ENCODE measurements at places on chromosomes 5 and 9.
A peak's percentile ranks its signal among the peaks of the same experiment; 100 is the strongest.

DNA sequence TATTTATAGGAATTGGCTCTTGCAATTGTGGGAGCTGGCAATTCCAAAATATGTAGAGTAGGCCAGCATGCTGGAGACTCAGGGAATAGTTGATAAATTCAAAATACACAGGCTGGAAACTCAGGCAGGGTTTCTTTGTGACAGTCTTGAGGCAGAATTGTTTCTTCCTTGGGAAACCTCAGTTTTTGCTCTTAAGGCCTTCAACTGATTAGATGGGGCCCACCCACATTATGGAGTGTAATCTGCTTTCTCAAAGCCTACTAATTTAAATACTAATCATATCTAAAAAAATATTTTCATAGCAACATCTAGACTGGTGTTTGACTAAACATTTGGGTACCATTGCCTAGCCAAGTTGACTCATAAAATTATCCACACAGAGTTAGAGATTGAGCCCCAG, 27.6 kb downstream of the CWC27 start:
- DNase-seq = no peak

- DNase-seq = no peak
Observed at GRCh38 chr9:120561709-120562108, 18.3 kb downstream of the CDK5RAP2 start.

DNA sequence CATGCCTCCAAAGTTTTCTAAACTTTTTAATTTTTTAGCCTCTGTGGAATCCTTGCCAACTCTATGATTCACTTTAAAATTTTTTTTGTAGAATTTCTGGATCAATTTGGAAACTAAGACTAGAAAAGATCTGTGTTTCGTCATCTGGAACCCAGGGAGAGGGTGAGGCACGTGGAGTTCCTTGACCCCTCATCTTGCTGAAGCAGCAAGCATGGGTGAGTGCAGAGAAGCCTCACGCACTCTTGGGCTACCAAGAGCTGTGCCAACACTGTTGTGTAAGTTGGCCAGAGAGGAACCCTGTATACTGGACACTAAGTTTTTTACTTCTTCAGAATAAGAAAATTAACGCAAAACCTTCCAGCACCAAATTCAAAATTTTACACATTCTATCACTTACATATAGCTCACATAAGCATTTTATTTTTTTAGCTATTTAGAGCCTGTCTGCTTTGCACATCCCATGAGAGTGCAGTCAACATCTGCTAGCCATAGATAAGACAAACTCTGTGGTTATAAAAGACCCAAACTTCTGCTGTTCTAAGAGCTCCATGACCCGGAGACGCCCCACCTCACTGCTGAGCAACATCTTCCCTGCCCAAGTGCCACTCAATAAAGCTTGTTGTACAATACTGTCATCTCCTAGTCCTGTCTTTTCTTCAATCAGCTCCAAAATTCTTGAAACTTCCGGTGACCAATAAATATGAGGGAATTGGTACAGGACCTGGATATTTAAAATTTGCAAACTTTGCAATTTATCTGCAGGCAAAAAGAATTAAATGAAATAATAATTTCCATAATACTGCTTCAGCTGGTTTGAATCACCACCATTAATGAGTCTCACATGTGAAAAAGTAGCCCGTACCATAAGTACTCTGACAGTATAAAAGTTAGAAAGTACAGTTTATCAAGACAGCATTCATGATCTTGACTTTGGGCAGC, 69.7 kb upstream of the ADCY2 start:
- no peak for DNase-seq

- peak; percentile 38 for DNase-seq
Observed at GRCh38 chr9:347667-348292, 133.1 kb downstream of the DOCK8 start.

- no peak for DNase-seq
Observed at GRCh38 chr5:37791321-37791720, 48.5 kb downstream of the GDNF start.

DNA sequence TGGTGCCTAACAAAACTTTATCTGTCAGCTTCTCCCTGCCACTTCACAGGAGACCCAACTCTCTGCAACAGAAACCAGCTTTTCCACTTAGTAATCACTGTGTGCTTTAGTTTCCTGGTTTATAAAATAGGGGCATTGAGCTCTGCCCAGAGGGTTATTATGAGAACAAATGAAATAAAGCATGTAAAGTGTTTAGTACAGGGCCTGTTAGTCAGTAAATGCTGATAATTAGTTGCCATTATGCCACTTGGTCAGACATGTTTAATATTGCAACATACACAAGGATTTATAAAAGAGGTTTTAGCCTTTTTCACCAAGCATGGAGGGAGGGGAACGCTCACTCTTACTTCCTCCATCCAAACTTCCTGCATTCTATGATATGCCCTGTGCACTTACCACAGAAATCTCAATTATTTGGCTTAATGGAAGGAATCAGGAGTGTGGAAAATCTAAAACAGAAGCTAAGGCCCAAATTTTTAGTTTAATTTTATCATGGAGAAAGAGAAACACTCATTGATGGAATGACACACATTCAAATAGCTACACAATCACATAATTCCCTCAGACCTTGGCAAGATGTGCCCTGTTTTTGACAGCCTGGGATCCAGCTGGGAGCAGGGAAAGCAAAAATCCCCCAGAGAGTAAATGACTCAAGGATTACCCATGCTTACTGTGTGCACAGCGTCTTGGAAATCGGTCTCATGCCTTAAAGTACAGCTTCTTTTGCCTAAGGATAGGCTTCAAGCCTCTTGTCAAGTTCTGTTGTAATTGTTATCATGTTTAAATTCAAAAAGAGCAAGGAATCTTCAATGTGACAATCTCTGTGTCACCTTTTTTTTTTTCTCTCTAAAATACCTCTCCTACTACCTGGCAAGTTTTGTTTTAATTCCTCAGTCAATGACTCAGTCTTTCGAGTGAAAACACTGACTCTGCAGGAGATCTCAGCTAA, 34.0 kb downstream of the ZNF474 start:
- DNase-seq = peak; percentile 77

- no peak for DNase-seq
Observed at GRCh38 chr5:160525471-160526261, 104.0 kb downstream of the PTTG1 start.

DNA sequence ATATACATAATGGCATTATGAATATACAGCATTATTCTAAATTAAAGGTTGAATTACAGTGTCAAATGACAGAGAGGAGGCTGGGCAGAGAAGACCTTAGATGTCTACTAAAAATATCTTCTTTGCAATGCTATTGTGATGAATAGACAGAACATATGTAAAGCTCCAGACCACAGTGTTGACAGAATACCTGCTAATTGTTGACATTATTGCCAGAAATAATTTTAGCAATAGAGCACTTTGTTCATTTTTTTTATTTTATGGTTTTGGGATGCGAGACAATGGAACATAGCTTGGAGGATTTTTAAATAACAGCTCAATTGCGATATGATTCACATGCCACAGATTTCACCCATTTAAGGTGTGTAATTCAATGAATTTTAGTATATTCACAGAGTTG, 508.8 kb downstream of the PSAT1 start:
- no peak for DNase-seq
